ENCODE measurements at places on chromosomes 3 and 15.

DNA sequence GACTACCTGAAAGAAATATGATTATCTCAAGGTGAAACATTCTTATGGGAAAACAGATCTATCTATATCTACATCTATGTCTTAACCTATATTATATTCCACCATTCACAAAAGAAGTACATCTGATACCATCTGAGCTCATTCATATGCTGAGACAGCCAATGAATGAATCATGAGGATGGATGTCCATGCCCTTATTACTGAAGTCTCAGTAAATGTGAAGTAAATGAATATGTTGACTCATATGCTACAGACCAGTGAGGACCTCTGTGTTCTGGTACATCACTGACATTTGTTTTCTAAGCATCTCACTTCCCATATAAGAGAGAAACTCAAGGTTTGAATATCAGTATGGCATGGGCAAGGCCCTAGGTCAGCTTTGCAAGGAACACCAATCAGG, 311.2 kb upstream of the TMC3 start:
- no peak for DNase-seq

- peak; percentile 21 for DNase-seq
Measured at GRCh38 chr3:42080453-42080872, 10.7 kb upstream of the TRAK1 start.

- no peak for DNase-seq
Measured at GRCh38 chr3:8279476-8279875, 222.1 kb upstream of the LMCD1 start.

DNA sequence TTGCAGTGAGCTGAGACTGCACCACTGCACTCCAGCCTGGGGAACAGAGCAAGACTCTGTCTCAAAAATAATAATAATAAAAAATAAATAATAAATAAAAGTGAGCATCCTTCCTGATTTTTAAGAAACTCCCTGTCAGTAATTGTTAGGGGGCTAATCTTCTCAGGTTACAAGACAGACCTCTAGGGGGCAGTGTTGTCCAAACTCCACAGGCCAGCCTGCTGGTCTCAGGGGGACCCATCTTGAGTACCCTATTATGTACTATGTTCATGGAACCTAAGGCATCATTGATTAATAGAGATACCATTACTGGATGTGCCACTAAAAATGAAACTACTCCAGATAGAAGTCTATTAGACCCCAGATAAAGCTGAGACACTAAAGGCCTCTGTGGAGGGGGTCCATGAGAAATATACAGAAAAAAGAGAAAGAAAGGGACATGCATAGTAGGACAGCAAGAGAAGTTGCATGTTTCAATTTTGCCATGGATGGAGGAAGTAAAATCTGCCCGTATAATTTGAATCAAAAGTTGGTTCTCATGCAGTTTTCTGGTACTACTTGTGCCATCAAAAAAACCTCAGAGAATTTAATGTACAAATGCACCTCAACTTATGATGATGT, 85.5 kb upstream of the CDV3 start:
- DNase-seq: no peak

GRCh38 chr3:15918988-15919387, 121.2 kb upstream of the ANKRD28 start:
- DNase-seq: no peak

- DNase-seq: no peak
Measured at GRCh38 chr15:54150255-54150654, 172.0 kb downstream of the UNC13C start.

DNA sequence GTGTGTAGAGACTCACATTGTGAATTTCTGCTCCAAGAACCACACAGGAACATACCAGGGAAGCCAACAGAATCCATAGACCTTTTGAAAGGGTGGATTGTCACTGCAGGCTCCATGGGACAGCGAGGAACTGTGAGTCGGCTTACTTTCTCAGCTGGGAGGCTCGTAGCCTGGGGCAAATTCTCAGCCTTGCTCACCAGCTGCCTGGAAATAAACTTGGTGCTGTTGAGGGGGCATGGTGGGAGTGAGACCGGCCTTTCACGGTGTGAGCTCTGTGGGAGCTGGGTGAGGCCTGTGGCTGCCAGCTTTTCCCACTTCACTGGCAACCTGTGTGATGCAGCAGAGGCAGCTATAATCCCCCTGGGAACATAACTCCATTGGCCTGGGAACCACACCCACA, 146.6 kb upstream of the P2RY1 start:
- no peak for DNase-seq

DNA sequence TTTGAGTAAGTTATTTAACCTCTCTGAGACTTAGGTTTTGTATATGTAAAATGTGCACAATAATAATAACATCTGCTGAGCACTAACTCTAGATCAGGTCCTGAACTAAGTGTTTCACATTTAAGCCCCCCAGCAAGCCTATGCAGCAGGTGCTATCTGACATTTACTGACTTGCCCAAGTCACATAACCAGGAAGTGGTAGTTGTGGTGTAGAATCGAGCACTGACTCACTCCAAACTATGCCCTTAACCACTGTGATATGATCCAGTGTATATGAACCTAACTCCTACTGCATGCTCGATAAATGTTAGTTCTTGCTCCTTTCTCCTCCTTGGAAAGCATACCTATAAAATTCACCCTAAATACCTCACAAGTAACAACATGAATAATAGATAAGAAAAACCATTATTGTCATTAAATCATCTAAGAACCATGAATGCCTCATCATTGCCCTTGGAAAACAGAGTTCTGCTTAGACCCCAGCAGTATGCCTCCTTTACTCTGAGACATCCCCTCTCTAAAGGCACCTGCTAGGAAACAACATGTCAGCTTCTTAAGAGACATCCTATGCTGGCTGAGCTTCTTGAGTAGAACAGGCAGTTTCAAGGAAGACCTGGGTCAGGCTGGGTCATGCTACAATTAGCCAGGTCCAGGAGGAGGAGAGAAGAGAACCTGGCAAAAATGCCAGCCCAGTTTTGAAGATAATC, 3.0 kb upstream of the SHC4 start:
- no peak for DNase-seq

GRCh38 chr15:89472785-89473256, 23.6 kb downstream of the RHCG start:
- DNase-seq: no peak

- DNase-seq: no peak
Measured at GRCh38 chr3:46383951-46384330, 13.2 kb downstream of the CCR5 start.

GRCh38 chr3:152038490-152038889, 165.0 kb downstream of the SUCNR1 start:
- DNase-seq: no peak

DNA sequence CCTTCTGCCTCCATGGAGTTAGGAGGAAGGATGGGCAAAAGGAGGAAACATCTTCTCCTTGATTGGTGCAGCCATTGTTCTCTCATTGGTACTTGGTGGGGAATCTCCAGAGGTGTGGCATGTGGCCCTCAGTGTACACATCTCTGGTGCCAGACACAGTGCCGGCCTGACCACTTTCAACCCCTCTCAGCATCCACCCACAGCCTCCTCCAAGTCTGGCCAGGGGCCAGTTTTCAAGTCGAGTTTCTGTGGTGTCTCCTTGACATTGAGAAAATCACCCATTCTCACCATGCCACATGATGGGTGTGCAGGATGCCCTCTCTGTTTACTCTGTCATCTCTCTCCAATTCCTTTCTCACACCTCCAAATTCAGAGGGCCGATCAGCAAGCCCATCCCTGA, 12.8 kb upstream of the FSIP1 start:
- no peak for DNase-seq

GRCh38 chr15:73927476-73928240, 1.4 kb downstream of the LOXL1 start:
- no peak for DNase-seq

- no peak for DNase-seq
Measured at GRCh38 chr3:130950641-130951040, 56.8 kb downstream of the ATP2C1 start.

- no peak for DNase-seq
Measured at GRCh38 chr15:95664450-95664849, 666.0 kb upstream of the NR2F2 start.

GRCh38 chr3:52873433-52874159, 23.8 kb downstream of the STIMATE start:
- no peak for DNase-seq

DNA sequence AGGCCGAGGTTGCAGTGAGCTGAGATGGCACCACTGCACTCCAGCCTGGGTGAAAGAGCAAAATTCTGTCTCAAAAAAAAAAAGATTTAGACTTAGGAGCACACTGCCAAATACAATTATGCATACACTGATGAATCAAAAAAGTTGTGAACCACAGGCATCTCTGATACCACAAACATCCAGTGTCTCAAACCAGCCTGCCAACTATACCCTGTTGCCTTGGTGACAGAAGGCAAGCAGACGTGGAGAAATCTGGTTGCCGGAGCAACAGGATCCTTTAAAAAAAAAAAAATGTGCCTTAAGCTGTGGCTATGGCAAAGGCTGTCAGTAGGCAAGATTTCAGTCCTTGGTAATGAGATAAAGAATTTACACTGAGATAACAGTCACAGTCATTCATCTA, 202.3 kb downstream of the NEK10 start:
- DNase-seq: no peak

DNA sequence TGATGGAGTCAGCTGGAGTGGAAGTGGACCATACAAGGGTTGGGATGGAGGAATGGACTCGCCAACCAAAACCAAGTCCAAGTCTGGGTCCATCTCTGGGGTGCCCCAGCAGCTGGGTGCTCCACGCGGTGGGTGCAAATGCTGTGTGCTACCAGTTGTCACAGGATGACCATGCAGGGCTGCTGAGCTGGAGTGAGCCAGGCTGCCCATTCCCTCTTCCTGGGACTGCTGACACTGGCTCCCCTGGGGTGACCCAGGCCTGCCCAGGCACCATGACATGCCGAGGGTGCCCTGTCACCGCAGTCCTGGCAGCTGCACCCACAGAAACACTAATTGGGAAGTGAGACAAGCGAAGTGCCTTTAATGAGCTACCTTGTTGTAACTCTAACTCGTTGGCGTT, 140.2 kb downstream of the TPRA1 start:
- no peak for DNase-seq

GRCh38 chr3:178392511-178392926, 143.7 kb upstream of the KCNMB2 start:
- DNase-seq: no peak

GRCh38 chr3:146625186-146625775, 20.1 kb upstream of the PLSCR5 start:
- DNase-seq: no peak

GRCh38 chr3:152729906-152730305, 105.0 kb upstream of the P2RY1 start:
- no peak for DNase-seq

GRCh38 chr3:154275292-154275691, 49.0 kb downstream of the DHX36 start:
- no peak for DNase-seq

- no peak for DNase-seq
Measured at GRCh38 chr3:43616034-43616433, 5.8 kb downstream of the ANO10 start.

DNA sequence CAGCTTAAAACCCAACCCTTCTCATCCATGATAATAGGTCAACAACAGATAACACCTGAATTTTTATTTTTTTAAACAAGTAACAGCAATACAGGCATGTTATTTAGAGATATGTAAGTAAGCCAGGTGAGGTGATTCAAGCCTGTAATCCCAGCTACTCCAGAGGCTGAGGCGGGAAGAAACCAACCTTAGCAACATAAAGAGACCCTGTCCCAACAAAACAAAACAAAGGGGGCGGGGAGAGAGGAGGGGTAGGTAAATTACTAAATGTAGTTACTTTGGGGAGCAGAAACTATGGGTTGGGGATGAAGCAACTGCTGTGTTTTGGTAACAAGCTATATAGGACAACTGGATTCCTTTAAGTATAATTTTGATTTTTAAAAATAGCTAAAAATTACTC, 47.0 kb downstream of the GNB4 start:
- DNase-seq: no peak

GRCh38 chr15:81337713-81338157, 13.8 kb upstream of the STARD5 start:
- no peak for DNase-seq

DNA sequence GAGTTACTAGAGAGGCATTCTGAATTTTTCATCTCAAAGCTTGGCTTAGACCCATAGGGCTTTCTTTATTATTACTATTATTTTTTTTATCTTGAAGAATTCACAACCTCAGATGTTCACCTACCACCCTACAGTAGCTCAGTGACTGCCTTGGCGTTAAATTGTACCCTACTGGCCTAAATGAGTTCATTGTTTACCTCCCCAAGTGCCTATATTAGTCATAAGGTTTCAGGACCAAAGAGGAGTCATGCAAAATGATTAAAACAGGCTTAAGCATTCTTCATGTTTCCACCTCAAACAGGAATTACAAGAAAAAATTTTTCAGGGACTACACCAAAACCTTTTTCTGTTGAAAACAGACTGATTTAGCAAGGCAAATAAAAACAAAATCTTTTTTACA, 751.5 kb downstream of the SQOR start:
- DNase-seq: no peak

DNA sequence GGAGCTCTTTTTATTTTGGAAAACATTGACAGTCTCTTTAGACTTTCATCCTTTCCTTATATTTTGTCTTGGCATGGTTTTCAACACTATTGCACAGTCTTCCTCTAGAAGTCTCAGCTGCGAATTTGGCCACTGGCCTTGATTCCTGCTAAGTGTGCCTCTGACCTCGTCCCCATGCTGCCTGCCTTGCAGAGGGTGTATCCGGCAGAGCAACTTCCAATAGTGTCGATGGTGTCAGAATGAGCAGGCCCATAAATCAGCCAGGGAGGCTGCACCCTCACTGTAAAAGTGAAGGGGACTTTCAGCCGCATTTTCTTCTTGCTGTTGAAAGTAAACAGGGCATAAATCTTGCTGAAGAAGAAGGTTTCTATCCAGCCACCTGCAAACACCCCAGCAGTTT, 336.7 kb upstream of the TRIM42 start:
- no peak for DNase-seq

DNA sequence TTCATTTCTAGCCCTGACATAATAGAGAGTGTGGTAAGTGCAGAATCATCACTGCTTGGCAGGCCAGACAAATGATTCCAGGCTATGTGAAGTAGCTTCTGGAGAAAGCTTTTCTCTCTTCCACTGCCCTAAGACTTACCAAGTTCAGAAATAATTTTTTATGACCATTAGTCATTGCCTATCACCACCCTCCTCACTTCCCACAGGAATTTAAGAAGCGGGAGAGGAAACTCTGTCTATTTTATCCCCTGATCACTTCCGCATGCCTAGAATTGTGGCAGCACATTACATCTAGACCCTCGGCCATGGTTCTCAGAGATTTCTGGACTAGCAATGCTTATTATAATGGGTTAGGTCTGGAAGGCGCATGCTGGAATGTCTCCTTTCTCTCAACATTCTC, 397.8 kb upstream of the NR2F2 start:
- DNase-seq: no peak

GRCh38 chr3:41792806-41793205, 169.1 kb downstream of the ULK4 start:
- DNase-seq: no peak

DNA sequence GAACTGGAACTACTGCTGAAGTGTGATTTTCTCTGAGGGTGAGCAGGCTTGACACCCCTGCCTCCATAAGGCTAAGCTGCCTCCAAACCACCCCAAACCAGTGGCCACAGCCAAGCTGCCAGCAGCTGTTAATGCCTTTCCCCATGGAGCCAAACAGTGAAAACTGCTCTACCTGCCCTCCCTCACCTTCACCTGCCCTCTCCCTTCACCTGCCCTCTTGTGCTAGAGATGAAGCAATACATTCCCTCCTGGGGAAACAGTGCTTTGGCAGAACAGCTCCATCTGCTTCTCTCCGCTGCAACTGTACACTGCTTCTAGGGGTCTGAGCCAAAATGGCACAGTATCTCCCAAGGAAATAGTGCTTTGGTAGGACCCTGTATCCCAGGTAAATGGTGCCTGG, 374.1 kb downstream of the FHIT start:
- no peak for DNase-seq

GRCh38 chr3:51682079-51682478, 11.0 kb downstream of the TEX264 start:
- DNase-seq: peak; percentile 23

All from C1 segment of cervical spinal cord (tissue), 14 donors.